ENCODE measurements at places on chromosomes 11 and 22.

- no peak for ATAC-seq
Measured at GRCh38 chr11:61739966-61740365, 12.5 kb upstream of the MYRF start.

- ATAC-seq: no peak
Measured at GRCh38 chr11:131037873-131038272, 121.6 kb upstream of the SNX19 start.

DNA sequence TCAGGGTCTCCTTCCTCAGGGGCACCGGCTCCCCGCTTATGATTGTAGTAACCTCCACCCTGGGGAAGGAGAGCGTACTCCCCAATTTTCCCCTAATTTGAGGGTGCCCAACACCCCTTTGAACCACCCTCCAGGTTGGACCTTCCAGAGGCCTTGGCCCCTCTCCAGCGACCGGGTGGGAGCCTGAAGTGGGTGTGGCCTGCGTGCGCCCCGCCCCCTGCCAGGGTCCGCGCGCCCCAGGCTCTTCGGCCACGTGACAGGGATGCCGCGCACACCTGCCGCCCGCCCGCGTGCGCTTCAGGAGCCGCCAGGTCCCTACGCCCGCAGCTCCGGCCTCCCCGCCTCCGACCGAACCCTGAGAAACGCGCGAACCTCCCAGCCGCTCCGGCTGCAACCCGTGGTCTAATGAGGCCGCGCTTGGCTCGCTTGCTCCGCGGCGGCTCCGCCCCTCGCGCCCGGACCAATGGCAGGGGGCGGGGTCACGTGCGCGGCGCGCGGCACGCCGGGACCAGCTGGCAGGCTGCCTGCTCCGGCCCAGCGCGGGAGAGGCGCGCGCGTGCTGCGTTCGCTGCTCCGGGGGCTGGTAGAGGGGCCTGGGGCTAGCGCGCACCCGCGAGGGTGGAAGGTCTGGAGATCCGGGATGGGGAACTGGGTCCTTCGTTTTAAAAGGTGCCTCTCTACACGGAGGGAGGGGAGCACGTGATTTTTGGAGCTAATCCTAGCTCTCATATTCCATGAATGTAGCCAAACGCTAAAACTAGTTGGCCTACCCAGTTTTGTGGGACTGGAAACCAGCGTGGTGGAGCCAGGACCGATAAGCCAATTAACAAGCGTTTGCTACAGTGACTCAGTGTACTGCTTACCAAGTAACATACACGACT, at the start of gene FOXRED2:
FOXRED2 (minus strand) TSS at position 404 of the 881 bp plus-strand sequence. CDS start 618 bp downstream, outside the sequence.
- ATAC-seq: peak; percentile 97

GRCh38 chr11:15161790-15162189, 47.1 kb downstream of the INSC start:
- no peak for ATAC-seq

DNA sequence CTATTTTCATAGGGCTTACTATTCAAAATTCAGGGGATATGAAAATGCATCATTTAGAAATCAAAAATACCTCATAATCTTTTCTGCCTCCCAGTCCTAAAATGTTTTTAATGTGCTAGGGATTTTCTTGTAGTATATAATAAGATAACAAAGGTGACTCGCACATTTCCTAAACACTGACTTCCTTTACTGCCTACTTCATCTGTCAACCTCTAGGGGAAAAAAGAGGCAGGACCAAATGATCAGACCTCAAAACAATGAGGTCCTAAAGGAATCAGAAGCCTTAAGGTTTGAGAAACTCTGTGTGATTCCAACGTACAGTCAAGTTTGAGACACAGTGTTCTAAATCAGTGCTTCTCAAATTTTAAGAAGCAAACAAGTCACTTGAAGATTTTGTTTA, 56.1 kb upstream of the POU2AF2 start:
- no peak for ATAC-seq

DNA sequence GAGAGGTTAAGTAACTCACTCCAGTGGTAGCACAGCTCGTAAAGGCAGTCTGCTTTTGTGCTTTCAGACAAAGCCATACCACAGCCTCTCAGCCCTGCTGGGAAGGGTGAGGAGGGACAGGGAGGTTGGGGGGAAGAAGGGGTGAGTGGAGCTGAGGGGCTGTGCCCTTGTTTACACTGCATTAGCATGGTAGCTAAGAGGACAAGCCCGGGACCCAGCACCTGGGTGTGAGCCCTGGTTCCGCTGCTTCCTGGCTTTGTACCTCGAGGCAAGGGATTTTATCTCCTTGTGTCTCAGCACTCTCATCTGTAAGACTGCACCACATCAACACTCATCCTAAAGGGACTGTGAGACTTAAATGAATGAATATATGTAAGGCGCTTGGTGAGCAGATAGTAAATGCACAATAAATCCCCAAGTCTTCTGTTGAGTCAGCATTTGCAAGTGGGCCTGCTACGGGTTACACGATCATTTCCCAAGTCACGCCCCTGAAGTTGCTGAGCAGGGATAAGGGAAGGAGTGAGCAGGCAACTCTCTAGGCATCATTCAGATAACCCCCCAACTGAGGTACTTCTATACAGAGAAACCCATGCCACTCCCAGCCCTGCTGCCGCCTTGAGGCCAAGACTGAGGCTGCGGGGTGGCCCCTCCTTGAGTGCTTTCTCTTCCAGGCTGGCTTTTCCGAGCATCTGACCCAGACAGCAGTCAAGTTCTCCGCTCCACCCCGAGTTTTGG, 7.5 kb downstream of the RASD2 start:
- no peak for ATAC-seq

- ATAC-seq: peak; percentile 97
Measured at GRCh38 chr11:126332221-126332711, 23.2 kb upstream of the ST3GAL4 start.

DNA sequence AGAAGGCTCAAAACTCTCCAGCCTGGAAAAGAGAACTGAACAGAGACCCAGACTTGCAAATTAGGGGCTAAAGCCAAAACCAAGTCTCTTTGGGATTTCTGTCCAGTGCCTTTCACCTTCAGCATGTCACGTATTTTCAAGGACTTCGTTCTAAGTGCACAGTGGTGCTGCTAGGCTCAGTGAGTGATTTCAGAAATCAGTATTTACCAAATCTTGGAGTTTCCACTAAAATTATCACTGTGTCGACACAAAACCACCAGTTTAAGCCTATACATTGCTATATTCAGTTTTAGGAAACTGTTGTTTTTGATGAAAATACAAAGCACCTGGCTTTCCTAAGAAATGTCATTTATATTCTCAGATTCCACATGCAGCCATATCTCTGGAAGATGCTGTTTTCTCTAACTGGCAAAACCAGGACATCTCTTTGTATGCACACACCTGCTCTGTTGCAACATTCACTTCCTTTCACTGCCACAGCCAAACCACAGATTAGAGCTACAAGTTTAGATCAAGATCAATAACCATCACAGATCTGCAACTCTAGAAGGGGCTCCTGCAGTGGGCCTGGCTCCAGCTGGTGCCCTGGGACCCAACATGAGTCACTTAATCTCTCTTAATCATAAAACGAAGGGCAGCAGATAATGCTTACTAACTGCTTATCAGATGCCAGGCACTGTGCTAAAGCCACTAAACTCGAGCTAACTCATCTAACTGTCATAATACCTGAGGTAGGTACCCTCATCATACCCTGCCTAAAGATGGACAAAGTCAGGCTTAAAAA, 22.3 kb downstream of the SMCO4 start:
- no peak for ATAC-seq

DNA sequence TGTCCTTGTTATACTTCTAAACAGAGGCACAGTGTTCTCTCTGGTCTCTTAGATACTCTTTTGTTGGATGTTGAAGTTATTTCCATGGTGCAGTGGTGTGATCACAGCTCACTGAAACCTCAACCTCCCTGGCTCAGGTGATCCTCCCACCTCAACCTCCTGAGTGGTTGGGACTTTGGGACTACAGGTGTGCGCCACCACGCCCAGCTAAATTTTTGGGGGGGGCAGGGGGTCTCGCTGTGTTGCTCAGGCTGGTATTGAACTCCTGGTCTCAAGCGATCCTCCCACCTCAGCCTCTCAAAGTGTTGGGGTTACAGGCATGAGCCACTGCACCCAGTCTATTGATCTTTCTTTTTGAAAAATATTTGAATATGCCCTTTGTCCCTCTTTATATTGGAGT, 14.9 kb downstream of the ZNF74 start:
- no peak for ATAC-seq

- no peak for ATAC-seq
Measured at GRCh38 chr11:72102162-72102561, 935 bp downstream of the LAMTOR1 start.

DNA sequence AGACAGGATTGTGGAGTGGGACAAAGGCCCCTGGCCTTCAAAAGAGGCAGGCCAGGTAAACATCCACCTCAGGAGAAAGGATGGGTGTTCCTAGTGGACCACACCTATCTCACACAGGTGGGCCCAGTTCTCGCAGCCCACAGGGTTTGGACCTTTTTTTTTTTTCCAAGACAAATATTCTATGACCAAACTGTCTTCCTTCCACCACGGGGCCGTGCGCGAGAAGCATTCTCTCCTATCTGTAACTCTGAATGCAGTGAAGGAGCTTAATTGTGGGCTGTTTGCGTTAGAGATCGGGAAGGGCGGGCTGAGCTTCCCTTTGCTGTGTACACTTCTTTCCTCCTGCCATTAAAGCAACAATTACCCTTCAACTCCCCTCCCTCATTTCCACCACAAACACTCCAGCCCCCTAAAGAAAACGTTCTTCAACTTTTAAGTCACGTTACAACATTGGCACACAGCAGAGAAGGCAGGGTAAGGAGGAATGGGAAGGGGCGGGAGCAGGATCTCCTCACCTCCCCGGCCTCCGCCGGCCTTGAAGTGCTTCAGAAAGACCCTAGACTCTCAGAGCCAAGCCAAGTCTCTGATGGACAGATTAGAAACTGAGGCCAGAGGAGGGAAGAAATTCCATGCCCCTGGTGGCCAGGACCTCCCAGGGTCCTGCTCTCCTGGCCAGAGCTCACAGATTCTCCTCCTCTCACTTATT, 238.4 kb downstream of the BUD13 start:
- no peak for ATAC-seq

GRCh38 chr11:129639300-129639699, 176.3 kb upstream of the TMEM45B start:
- peak; percentile 92 for ATAC-seq

All from motor neuron (in vitro differentiated cells).